ENCODE measurements at places on chromosomes 1 and 21.
A peak's percentile ranks its signal among the peaks of the same experiment; 100 is the strongest.

- peak; percentile 71 for DNase-seq
Measured at GRCh38 chr21:42337830-42338728, 12.7 kb downstream of the TFF2 start.

GRCh38 chr1:61207416-61207815, 125.1 kb downstream of the NFIA start:
- DNase-seq, result no peak

- DNase-seq, result no peak
Measured at GRCh38 chr1:227952374-227953021, 4.8 kb upstream of the WNT9A start.

GRCh38 chr1:111570781-111571181, 48.8 kb upstream of the RAP1A start:
- peak; percentile 30 for DNase-seq

- no peak for DNase-seq
Measured at GRCh38 chr1:35453031-35453430, 104.2 kb downstream of the KIAA0319L start.

- no peak for DNase-seq
Measured at GRCh38 chr1:174809755-174810280, 189.9 kb upstream of the CACYBP start.

GRCh38 chr1:82731216-82731615, 930.5 kb downstream of the ADGRL2 start:
- DNase-seq, result no peak

DNA sequence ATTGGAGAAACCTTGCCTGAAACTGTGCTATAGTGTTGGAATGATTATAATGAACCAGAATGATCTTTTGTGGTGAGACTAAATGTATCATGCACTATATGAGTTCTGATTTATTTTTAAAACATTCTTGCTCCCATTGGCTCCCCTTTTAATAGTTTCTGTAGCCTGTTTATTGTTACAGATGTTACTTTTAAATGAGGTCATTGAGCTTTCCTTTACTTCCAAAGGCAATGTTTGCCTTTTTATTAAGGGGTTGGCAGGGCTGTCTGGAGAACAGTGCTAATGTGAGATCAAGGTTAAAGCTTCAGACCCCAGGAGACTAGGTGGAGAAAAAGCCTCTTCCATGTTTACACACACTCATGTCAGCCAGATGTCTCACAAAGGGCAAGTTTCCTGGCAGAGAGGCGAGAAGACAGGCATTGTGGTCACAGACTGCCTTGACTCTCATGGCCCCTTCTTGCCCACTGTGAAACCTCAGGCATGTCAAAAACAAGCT, 120.6 kb upstream of the RAVER2 start:
- DNase-seq, result no peak
